ENCODE measurements at places on chromosomes 3 and 15.

- DNase-seq: peak; percentile 32
Observed at GRCh38 chr3:54533856-54534255, 394.0 kb downstream of the LRTM1 start.

GRCh38 chr3:126523745-126524428 is at the start of gene CHST13:
TSS of gene CHST13 (plus strand) at chr3:126524155. CDS start at chr3:126524333, 178 bp downstream.
- DNase-seq: peak; percentile 77

DNA sequence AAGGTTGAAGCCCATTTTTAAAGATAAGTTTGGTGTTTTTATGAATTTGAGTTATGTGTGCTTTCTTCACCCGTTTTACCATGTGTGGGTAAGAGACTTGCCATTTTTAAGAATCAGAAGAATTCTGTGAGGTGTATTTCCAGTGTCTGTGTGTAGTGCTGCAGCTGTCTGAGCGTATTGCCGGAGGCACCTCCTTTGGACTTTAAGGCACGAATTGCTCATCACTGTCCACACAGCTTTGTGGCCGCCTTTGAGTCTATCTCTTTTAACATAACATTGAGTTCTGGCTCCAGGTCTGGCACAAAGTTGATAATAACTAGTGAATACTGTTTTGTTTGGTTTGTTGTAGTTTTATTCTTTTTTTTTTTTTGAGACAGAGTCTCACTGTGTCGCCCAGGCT is 25.8 kb downstream of the SCG5 start:
- DNase-seq: no peak

DNA sequence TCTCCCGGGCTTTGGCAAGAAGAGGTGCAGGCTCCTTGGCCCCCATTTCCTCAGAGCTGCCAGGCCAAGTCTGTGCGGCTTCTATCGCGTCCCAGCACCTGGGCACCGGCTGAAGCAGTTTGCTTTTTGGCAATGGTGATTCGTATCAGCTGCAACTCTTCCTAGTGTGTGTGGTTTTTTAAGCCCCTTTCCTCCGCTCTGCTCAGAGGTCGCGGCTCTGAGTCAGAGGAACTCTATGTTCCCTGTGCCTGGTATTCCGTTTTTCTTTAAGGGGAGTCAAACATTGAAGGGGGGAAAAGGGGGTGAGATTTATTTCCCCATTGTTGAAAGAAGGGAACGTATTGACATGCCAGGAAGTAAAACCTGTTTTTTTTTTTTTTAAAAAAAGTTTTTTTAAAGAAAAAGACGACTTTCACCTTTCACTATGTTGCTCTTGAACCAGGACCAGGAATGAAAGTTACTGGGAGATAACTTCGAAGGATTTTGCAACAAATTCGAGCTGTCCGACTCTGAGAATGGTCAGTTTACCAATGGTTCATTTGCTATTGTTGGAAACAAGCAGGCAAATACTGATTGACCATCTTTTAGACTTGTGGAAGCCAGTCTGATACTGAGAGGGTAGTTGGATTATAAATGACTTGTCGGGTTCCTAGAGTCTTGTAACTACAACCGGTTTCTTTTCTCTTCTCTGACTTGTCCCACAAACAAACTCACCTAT is 1.1 kb downstream of the ARMC8 start:
- no peak for DNase-seq

GRCh38 chr3:10553591-10554235 is 48.3 kb upstream of the ATP2B2 start:
- no peak for DNase-seq

DNA sequence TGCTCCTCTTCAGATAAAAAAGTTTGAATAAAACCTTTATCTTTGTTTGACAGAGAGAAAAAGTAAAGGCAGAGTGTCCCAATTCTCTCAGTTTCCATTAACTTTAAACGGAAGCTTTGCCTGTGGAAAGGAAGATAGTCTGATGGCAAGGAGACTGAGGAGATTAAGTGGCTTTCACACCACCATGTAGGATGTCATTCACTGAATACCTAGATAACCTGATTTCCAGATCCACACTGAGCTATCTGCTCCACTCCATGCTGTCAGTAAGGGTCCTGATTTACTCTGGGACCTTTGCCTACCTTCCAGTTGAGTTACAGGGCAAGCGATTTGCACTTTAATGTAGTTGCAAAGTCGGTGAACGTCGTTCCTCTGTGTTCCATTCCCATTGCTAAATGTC is 233.4 kb upstream of the TBL1XR1 start:
- no peak for DNase-seq

GRCh38 chr3:180018543-180018942 is 18.2 kb downstream of the PEX5L start:
- no peak for DNase-seq

Data from SW480 (cell line).